ENCODE measurements at places on chromosomes 4 and X.

GRCh38 chr4:3766036-3766784, at the start of gene ADRA2C:
Gene ADRA2C (plus strand): TSS chr4:3766385. CDS start chr4:3766607, 222 bp downstream.
- no peak for DNase-seq

DNA sequence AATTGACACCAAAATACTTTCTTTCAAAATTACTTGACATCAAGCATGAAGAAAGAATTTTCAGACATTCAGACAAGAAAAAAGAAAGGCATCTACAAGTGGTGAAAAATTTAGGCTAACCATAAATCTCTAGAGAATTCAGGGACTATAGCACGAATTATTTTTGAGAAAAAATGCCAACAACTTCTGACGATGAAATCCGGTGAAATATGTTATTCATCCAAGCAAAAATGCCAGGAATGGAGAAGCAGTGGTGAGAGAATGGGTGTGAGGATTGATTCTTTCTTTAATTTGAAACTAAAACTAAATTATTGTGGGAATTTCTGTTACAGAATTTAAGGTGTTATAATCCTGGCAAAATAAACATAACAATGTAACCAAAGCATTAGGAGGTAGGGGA, 69.4 kb upstream of the SORBS2 start:
- no peak for DNase-seq

DNA sequence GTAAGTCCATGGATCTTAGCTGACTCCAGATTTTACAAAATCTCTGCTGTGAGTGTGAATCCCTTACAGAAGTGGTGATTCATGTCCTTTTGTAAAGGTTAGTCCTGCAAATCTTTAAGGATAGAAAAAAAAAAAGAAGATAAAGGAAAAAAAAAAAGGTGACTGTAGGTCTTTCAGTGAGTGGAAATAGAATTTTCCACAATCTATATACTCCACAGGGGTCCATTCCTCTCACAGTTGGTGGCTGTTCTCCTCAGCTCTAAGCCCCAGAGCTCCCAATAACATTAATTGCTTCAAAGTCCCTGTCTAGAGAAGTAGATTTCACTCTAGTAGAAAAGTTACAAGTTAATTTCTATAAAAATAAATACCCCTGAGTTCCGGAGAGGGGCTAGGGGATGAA, 189.1 kb downstream of the NDST4 start:
- no peak for DNase-seq

GRCh38 chr4:110512901-110513300, 36.9 kb downstream of the ENPEP start:
- DNase-seq: no peak

- DNase-seq: no peak
Measured at GRCh38 chrX:49970674-49971073, 48.3 kb downstream of the CLCN5 start.

GRCh38 chr4:37990731-37991245, 30.6 kb downstream of the PTTG2 start:
- no peak for DNase-seq

GRCh38 chrX:81615979-81616378, 414.1 kb downstream of the SH3BGRL start:
- DNase-seq: no peak

GRCh38 chrX:108795240-108795639, 58.9 kb upstream of the IRS4 start:
- DNase-seq: no peak

GRCh38 chrX:20463296-20464075, 196.8 kb upstream of the RPS6KA3 start:
- DNase-seq: no peak

DNA sequence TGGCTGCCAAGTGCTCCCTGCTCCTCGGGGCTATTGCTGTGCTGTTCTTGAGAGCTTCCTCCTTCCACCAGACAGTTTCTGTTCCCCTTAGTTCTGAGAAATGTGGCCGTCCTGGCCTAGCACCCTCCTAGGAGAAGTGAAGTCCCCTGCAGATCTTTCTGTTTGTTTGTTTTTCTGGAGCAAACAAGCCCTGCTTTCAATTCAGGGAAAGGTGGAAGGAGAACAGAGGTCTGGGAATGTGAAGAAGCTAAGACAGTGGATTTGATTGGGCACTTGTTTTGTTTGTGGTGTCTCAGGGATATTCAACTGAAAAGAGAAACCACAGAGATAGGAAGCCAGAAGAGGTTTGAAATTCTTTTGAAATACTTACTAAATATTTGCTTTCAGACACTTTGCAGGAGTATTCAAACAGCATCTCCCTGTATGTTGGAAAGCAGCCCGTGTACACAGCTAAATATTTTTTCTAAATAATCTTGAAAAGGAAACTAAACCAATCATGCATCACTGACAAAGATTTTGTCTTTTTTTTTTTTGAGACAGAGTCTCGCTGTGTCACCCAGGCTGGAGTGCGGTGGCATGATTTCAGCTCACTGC, 36.5 kb upstream of the PPM1K start:
- DNase-seq: no peak

- DNase-seq: no peak
Measured at GRCh38 chr4:61275241-61275640, 75.1 kb downstream of the ADGRL3 start.

GRCh38 chr4:150381609-150382008, 200.3 kb upstream of the MAB21L2 start:
- no peak for DNase-seq

- no peak for DNase-seq
Measured at GRCh38 chr4:171279131-171279530, 534.1 kb upstream of the GALNTL6 start.

DNA sequence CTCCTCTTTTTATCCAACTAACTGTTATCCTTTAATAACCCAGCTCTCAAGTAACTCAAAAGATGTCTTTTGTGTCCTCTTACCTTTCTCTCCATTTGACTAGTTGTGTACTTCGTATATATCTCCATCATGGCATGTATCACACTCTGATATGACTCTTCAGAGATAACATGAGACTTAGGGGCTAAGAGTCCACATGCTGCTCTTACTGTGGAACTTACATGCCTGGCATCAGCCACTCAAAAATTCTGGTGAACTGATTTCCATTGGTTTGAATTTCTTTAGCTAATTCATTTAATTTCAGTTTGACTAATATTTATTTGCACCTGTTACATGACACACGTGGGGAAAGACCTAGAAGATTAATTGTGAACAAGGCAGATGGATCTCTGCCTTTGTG, 317.3 kb downstream of the HS3ST1 start:
- no peak for DNase-seq

DNA sequence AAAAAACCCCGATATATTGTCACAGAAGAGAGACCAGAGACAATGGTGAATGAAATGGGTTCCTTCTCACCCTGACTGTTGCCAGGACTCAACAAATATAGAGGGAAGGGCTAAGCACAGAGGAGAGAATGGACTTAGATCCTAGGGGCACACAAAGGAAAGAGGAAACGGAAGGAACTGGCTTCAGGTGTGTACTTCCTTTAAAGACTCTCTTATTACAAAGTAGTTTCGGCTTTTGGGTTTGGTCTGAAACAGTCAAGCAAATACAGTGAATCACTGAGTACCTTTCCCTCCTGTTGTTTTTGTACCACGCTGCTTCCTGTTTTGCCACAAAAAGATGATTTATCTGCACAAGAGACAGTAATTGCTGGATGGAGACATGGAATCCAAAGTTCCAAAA, 46.1 kb upstream of the S100G start:
- no peak for DNase-seq

DNA sequence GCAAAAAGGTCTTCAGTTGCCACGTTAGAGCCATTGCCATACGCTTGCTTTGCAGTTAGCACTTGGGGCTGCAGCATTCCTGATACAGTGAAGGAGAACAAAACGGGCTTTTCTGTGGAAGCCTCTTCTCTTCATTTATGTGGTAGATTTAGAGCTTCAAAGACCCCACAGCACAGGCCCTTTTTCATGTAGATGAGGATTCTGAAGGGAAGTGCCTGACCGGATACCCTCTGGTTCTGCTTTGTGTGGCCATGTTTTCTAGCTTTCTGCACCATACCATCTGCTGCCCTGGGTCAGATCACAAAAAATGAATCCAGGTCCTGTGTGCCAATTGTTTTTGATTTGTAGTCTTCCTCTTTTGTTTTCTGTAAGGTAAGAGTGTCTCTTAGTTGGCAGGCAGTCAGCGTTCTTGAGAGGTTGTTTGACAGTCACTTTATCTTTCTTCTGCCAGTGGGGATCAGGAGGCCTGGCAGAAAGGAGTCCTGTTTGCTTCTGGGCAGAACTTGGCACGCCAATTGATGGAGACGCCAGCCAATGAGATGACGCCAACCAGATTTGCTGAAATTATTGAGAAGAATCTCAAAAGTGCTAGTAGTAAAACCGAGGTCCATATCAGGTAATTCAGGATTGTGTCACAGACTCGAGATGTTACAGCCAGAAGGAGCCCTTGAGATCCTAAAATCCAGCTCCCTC, 7.7 kb downstream of the LAP3 start:
- DNase-seq: no peak

- no peak for DNase-seq
Measured at GRCh38 chr4:89299153-89299791, 8.3 kb downstream of the GPRIN3 start.

GRCh38 chrX:100931218-100931924, 2.7 kb upstream of the XKRX start:
- DNase-seq: no peak

GRCh38 chr4:2786152-2786671, 6.7 kb upstream of the SH3BP2 start:
- DNase-seq: no peak

- DNase-seq: no peak
Measured at GRCh38 chr4:54661169-54661568, 3.4 kb downstream of the KIT start.

DNA sequence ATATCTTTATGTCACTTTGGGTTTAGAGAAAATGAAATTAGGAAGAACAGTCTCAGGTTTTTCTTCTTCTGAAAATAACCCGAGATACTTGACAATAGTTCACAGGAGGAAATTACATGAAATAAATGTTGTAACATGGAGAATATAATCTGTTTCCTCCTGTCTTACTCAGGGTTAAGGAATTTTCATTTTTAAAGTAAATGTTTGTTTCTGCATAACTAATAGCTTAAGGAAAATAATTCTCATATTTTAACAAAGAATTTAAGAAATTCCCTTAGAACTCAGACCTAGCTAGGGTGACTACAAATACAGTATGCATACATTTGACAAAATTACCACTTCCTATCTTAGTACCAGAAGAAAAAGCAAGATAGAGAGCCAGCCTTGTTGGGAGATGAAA, 17.2 kb upstream of the SPRY1 start:
- DNase-seq: no peak

DNA sequence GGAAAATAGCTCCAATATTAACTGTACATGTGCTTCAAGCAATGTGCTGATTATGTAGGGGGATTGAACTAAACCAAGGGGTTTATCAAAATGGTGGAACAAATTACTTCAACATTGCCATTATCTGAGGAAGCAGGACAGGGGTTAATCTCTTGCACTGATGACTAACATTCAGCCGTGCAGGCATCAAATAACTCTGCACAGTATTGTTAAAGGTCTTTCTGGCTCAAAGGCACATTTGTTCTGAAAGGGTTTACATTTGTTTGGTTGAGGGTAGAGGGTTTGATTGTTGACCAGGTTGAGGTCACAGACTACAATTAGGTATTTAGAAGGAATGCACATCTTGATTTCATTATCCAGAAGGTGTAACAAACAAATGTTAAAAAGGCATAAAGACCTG, 32.2 kb upstream of the CCSER1 start:
- no peak for DNase-seq

- DNase-seq: no peak
Measured at GRCh38 chrX:9316096-9316495, 148.8 kb upstream of the TBL1X start.

GRCh38 chr4:114036426-114036825, 57.0 kb upstream of the ARSJ start:
- no peak for DNase-seq

DNA sequence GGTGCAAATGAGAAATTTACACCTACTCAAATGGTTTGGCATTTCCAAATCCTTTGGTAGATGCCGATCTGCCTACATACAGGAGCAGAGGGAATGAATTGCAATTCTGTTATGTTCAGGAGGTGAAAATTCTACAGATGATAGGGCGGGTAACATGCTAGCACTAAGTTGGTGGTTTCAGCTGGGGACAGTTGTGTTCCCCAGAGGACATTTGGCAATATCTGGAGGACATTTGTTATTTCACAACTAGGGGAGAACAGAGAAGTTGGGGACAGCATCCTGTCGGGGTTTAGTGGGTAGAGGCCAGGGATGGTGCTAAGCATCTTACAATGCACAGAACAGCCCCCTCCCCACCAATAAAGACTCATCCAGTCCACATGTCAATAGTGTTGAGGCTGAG, 96.5 kb upstream of the PUDP start:
- no peak for DNase-seq

- DNase-seq: no peak
Measured at GRCh38 chrX:2497961-2498780, 2.6 kb downstream of the DHRSX start.

DNA sequence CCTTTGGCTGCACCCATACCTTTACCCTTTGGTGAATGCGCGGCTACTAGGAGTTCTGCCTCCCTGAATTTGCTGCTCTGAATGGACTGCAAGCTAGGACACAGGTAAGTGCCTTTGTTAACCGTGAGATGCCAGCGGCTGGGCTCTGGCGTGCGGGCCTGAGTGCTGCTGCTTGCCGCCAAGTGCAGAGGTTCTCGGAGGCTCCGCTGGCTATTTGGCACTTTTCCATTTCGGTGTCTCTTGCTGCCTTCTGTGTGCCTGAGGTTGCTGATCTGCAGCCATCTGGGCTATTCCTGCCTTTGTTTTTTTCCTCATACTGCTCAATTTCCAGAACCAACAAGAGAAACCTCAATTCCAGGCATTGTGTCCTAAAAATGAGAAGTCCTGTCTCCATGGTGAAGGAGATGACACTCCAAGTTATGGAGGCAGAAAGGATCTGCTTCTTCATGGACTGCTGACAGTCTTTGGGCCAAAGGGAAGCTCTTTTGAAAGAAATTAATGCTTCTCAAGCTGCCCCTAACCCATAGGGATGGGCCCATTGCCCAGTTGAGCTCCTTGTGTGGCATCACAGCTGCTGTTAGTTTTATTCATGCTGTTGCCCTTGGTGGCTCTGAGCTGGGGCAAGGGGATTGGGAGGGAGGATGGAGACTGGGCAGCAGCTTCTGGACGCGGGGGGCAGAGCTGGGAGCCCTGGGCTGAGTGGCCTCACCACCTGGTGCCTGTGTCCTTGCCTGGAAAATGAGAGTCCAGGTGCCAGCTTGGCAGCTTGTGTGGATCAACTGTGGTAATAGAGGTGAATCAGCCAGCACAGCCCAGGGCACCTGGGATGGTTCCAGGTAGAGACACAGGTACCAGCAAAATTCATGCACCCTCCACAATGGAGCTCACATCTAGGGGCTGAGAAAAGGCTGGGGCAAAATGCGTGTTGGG, 3.8 kb upstream of the TBC1D14 start:
- DNase-seq: no peak

Measured in left cardiac atrium (tissue), 4 donors.